Effector CD4-positive, alpha-beta T cell (primary cell): ENCODE measurements at places on chromosomes 11 and 22.

DNA sequence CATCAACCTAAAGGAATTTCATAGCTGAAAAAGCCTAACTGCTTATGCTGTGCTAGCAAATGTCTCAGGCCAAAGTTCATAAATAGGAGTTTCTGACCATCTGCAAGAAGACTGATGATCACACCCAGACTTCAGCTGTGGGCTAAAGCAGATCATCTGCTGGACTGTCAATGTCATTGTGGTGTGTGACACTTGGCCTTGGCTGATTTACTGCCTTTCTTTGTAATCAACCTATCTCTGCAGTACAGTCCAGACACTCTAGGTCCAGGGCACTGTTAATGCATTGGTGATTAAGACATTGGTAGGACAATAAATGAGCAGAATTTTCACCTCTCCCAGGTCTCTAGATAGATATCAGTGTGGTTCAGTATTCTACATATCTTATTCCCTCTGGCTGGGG is 40.3 kb upstream of the SMCO4 start:
- DNase-seq = no peak

- no peak for DNase-seq
Measured at GRCh38 chr22:30606455-30607299, at the start of gene TCN2. TSS of gene TCN2 (plus strand) at chr22:30607174. CDS start at chr22:30607332, 158 bp downstream.

GRCh38 chr22:24894220-24894975 is 52.1 kb downstream of the LHFPL7 start:
- DNase-seq = no peak

DNA sequence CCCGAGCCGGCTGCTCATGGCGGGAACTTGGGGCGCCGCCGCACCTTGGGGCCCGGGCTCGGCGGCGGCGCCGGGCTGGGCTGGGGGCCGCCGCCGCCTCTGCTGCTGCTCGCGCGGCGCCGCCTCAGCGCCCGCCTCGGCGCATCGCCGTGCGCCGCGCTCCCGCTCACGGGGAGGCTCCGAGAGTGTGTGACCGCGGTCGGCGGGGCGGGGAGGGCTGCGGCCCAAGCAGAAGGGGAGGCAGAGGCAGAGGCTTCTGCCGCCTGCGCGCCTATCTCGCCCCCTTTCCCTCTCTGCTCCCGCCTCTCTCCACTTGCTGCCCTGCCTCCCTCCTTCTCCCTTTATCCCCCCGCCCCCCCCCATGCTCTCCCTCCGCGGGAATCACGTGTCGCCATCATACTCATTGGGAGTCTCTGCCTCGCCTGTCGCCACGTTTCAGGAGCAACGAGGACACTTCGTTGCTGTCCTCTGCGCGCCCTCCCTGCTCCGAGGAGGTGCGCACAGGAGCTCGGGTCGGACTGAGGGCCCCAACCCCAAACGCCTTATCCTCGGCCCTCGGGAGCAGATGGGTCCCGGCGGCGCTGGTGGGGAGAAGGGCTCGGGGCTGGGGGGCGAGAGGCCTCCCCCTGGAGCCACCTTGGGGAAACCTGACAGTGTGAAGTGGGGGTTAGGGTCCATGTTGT is at the start of gene GUCY1A2:
Gene GUCY1A2, minus strand, starts transcription at position 258 of the 683 bp plus-strand sequence. CDS start 421 bp downstream, outside the sequence.
- no peak for DNase-seq

DNA sequence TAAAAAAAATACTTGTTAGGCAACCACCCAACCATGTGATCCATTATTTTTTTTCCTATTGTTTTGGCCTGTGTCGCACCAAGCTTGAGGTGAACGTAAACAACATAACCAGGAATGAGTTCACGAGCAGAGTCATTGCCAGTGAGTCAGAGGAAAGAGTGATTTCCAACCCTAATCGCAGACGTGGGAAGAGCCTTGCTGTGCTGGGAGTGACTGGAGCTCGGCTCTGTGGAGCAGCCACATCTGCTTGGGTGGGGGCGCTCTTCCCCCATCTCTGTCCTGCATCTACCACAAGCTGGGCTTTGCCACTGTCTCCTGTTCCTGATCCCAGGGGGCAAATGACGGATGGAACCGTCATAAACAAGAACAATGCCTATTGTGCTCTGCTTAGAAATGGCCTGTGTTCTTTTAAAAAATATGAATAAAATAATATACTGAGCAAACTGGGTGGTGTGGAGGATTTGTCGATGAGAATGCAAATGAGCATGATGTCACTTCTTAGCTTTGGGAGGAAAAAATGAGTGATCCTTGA is 210.0 kb downstream of the KIRREL3 start:
- DNase-seq = no peak

DNA sequence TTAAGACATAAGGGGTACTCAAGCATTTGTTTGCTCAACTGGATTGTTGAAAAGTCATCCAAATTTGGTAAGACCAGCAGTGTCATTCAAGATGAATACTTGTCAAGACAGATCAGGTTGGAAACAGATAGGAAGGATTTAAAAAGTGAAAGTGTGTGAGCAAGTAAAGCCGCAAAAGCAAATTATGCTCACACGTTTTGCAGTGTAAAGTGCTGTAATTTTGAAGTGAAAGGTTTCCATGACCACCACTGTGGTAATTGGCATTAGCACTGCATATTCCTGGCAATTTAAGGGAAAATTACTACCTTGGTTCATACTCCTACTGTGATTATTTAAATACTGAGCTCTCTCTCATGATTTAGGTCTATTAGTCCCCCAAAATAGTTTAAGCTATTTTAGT is 704.1 kb upstream of the CCDC179 start:
- no peak for DNase-seq
